ENCODE measurements at places on chromosomes 2 and 18.

DNA sequence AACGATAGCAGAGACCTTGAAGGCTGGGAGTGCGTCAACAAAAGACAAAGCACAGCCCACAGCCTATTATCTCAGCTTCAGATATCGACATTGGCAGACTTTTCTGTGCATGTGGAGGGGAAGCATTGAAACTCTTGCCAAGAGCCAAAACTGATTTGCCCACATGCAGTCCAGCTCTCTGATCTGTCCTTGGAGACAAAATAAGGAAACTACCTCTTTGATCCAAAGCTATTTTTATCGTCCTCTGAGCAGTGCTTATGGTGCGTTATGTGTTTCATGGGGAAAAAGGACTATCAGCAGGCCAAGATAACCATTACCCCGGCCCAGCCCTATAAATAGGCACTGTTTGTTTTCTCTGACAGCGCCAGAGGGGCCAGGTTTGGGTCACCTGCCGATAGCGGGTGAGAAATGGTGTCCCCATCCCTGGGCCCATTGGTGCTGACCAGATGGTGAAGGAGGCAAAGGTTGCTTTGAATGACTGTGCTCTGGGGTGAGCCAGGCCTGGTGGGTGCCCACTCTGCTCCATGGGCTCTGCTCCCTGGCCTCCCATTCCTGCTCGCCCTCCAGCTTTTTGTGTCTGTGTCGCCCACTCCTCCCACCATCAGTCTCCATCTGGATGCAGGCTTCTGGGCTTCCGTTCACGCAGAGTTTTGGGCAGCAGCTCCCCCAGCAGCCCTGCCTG lies 176.1 kb upstream of the HS6ST1 start:
- no peak for DNase-seq

GRCh38 chr2:206031950-206032567 lies 53.9 kb downstream of the INO80D start:
- no peak for DNase-seq

DNA sequence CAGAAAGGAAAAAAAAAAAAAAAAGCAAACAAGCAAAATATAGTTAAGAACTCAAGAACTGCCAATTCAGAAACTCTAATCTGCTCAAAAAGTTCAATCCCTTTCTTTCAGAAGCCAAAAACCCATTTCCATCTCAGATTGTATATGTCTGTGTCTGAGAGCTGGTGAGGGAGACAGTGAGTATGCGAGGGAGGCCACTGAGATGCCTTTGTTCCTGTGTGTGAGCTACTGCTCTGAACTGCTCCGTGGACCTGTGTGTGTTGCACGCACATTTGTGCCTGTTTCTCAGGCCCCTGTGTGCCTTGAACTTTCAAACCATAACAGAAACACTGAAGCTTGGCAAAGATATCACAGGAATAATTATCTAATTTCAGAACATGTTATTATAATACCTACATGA lies 2.5 kb upstream of the PKDCC start:
- DNase-seq: no peak

DNA sequence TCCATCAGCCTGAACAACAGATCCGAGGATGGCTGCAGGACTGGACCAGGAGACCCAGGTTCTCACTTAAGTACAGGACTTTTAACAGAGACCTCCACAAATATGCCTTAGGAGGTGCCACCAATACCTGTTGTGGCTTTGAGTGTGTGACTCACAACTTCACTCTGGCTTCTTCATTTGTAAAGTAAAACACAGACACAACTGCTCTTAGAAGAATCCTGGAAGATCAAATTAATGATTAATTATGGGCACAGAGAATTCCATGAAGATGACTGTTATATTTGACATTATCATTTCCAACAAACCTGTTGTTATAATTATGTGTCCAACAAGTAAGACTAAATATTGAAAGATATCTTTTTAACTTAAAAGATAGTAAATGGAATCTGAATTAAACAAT lies 481.4 kb upstream of the KLHL29 start:
- no peak for DNase-seq

- no peak for DNase-seq
These were observed 26.6 kb upstream of the NOTO start for GRCh38 chr2:73175663-73176204.

- no peak for DNase-seq
These were observed 99.5 kb downstream of the FHOD3 start for GRCh38 chr18:36397033-36397432.

DNA sequence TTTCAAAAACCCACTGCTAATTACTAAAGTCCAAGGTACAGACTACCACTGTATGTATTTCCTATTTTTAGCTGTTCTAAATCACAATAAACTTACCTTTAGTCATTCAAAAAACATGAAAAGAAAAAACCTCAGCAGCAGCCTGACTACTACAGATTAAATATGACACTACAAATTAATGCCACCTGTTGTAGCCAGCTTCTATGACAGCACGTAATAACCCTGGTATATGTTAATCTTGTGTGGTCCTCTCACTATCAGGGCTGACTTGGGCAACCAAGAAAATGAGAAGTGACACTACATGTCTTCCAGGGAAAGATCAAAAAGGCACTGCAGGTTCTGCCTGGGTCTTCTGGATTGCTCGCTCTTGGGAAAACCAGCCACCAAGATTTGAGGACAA lies 90.6 kb upstream of the FAM124B start:
- peak; percentile 9 for DNase-seq

DNA sequence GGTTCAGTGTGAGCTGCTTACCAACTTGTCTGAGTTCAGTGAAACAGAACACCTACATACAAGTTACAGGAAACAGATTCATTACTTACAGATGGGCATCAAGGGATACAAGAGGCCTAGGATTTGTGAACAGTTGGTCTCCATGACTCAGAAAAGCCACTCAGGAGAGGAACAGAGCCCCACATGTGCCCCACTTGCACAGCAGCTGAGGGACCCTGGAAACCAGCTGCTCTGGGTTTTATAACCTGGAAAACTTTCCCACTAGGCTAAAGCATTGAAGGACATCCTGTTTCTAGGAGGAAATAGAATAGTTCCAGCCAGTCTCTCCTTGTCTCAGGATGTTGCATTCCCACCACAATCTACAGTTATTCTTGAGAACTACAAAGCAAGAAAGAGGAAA lies 530.0 kb downstream of the ZNF804A start:
- DNase-seq: no peak

GRCh38 chr2:196954001-196954400 lies 27.5 kb upstream of the PGAP1 start:
- DNase-seq: no peak

DNA sequence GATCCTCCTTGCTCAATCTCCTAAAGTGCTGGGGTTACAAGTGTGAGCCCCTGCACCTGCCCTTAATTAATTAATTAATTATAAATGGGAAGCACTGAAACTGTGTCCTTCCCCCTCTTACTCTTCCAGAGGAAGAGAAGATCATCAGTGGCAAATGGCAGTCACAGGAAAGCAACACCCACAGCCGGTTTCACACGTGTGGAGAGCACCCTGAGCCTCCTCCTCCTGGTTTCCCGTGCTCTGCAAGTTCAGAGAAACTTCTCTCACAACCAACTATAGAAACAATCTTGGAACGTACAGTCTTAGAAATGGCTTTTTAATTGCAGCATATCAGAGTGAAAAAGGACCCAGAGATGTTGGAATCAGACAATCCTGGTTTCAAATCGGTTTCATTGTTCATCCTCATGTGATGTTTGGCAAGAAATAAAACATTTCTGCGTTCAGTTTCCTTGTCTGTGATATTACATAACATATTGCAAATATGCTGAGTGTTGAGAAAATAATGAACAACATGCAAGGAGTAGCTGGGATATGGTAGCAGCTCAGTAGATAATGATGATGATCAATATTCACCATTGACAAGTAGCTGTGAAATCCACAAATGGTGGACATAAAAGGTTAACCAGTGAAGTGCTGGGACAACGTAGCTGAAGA lies 141.0 kb upstream of the KCTD1 start:
- DNase-seq: no peak

DNA sequence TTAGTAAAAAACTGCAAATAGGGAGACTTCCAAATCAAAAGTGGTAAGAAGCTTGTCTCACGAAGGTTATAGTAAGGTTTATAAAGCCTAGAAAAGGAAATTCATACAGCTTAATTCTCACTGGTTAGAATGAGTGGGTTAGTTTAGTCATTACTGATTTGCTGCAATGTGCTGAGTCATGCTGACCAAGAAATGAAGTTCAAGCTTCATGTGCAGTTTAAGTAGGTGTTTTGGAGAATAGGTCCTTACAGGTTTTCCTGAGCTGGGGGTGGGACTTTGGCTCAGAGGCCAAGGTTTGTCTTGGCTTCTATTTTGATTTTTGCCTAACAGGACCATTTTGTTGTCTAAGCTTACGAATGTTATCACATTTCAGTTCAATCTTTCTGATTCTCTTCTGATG lies 15.1 kb downstream of the CLIP4 start:
- peak; percentile 60 for DNase-seq

GRCh38 chr2:25258847-25259736 lies 82.6 kb downstream of the DNMT3A start:
- DNase-seq: no peak
